NCI-H345 (cell line): ENCODE measurements at places on chromosomes 2 and 18.

- DNase-seq: no peak
These were observed 82.8 kb upstream of the CPO start for GRCh38 chr2:206856513-206856912.

DNA sequence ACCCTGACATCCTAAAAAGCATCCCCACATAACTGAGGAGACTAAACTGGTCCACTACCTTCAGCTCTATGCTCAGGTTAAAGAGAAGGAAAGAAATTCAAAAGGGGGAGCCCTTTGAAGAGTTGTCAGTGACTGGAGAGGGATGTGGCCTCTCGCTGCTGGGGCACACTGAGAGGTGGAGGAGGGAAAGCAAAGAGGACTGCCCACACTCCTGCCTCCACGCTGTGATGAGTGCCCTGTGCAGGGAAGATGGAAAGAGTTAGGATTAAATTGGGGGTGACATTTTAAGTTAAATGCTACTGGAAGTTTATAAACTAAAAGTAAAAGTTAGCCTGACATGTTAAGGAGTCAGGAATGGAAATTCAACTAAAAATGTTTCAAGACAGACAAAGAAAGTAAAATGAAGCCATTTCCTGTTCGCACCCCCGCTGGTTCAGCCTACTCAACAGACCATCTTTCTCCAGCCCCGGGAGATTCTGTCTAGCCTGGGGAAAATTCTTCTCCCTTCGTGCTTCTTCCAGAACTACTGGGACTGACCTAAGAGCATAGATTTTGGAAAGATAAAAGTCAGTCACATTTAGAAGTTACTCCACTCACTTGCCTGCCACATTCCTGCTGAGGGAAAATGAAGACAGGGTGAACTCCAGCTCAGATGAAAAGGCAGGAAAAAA is 17.8 kb upstream of the INO80C start:
- DNase-seq: no peak

GRCh38 chr2:145108959-145109710 is 589.2 kb upstream of the ZEB2 start:
- DNase-seq: no peak

DNA sequence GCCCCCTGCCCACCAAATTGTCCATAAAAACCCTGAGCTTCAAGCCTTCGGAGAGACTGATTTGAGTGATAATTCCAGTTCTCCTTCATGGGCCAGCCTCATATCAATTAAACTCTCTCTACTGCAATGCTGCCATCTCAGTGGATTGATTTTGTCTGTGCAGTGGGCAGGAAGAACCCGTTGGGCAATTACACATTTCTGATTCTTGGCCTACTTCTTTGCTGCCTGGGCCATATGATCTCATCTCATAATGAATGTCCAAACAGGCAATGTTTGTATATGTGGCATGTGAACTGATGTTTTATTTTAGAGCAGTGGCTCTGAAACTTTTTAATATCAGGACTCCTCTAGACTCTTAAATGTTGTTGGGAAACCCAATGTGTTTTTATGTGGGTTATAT is 101.2 kb upstream of the SLC38A11 start:
- DNase-seq: no peak

DNA sequence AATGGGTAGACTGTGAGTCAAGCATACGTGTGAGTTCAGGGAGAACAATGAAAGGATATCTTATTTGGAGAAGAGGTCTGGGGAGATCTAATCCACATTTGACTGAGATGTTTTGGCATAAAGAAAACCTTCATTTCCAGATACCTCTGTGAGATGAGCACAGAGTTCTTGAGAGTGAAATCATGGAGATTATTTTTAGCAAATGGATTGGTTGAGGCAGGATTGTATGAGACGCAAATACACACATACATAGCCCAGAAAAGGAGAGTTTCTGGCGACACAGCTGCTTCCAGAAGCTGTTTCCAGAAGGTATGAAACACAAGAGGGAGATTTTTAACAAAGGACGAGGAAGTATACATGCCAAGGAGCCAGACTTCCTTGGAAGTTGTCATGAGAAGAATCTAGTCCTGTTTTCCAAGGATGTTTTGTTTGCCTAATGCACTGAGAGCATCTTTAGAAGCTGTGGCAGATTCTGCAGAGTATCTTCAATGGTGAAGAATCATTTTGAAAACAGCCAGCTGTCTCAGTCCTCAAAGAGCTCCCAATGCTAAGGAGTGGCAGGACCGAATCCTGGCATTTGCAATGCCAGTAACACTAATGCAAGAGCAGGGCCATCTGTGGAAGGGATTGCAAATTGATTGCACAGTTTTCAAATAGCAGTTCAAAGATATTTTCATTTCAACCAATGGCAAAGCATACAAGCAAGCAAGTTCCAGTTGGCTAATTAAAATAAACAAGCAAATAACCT is 177.2 kb downstream of the SETBP1 start:
- no peak for DNase-seq

GRCh38 chr2:122643725-122644329 is 888.4 kb downstream of the TSN start:
- peak; percentile 93 for DNase-seq

GRCh38 chr2:64327510-64328414 is 126.2 kb upstream of the LGALSL start:
- peak; percentile 25 for DNase-seq
